GM12865 (cell line): ENCODE measurements at places on chromosomes 5 and 9.

GRCh38 chr5:168624850-168625364, 45.7 kb upstream of the PANK3 start:
- DNase-seq, result no peak

DNA sequence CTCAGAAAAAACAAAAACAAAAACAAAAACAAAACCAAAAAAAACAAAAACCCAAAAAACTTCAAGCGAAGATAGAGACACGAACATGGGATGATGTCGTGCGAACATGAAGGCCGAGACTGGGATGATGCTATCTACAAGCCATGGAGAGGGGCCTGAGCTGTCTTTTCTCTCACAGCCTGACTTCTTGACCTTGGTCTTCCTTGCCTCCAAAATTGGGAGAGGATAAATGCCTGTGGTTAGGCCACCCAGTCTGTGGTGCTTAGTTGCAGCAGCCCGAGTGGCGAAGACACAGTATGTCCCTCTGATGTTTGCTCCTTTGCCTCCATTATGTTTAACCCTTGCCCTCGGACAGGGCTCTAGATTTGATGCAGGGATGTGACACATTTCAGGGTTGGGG, 130.4 kb upstream of the BASP1 start:
- DNase-seq, result no peak

- DNase-seq, result peak; percentile 5
Observed at GRCh38 chr5:13250464-13251291, 693.8 kb downstream of the DNAH5 start.

GRCh38 chr9:75891277-75891741, 836 bp downstream of the PCSK5 start:
- DNase-seq, result no peak

GRCh38 chr5:93289942-93290341, 291.1 kb downstream of the NR2F1-AS1 start:
- no peak for DNase-seq
